Central memory CD4-positive, alpha-beta T cell (primary cell): ENCODE measurements at places on chromosomes 3 and 15.
A peak's percentile ranks its signal among the peaks of the same experiment; 100 is the strongest.

DNA sequence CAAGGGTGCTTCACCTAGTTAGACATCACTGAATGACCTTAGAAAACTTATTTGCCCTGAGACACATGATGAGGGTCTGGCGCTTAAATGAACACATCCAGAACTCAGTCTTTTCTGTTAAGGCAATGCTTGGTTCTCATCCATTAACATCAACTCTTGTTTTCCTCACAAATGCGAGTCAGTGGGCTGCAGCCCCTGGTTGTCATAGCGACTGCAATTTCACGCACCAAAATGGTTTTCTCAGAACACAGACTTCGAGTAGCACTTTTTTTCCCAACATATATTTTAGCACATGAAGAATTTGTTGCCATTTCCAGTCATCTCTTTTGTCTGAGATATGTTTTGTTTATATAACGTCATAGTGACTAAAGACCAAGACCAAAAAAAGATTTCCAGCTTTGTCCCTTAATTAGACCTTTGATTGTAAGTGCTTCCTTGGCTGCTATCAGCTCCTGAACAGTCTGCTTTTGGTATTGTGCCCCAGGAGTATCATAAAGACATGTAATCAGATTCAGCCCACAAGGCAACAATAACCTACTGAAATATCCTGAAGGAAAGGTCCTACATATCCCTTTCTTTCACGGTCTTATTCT lies 68.5 kb downstream of the GPR176 start:
- no peak for DNase-seq

DNA sequence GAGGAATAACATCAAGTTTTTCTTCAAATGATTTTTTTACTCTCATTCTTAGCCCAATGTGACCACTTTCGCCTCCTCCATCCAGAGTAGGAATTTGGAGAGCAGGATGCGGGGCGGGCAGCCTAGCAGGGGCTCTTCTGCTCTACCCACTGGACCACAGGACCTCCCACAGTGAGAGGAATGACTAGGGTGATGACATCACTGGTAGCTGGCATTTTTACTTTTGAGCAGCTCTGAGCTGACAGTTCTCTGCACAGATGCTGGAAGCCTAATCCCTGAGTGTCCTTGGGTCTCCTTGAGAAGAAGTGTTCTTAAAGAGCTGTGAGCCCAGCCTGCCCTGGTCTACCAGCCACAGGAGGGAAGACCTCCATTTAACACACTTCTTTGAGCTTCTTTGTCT lies 1.4 kb upstream of the HCN4 start:
- DNase-seq: no peak

GRCh38 chr3:175956964-175957363 lies 1097.8 kb downstream of the NAALADL2 start:
- DNase-seq: no peak

DNA sequence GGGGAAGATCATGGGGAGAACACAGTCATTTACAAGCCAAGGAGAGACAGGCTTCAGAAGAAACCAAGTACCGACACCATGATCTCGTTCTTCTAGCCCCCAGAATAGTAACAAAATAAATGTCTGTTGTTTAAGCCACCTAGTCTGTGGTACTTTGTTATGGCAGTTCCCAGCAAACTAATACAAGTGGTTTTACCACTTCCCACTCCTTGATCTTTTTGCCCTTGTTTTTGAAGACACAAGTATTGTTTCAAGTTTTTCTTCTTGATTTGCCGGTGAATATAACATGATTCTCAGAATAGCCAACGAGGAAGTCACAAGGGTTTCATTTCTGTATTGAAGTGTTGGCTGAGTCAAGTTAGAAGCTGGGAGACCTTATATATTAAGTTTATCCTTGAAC lies 220.3 kb downstream of the SOX2 start:
- no peak for DNase-seq

DNA sequence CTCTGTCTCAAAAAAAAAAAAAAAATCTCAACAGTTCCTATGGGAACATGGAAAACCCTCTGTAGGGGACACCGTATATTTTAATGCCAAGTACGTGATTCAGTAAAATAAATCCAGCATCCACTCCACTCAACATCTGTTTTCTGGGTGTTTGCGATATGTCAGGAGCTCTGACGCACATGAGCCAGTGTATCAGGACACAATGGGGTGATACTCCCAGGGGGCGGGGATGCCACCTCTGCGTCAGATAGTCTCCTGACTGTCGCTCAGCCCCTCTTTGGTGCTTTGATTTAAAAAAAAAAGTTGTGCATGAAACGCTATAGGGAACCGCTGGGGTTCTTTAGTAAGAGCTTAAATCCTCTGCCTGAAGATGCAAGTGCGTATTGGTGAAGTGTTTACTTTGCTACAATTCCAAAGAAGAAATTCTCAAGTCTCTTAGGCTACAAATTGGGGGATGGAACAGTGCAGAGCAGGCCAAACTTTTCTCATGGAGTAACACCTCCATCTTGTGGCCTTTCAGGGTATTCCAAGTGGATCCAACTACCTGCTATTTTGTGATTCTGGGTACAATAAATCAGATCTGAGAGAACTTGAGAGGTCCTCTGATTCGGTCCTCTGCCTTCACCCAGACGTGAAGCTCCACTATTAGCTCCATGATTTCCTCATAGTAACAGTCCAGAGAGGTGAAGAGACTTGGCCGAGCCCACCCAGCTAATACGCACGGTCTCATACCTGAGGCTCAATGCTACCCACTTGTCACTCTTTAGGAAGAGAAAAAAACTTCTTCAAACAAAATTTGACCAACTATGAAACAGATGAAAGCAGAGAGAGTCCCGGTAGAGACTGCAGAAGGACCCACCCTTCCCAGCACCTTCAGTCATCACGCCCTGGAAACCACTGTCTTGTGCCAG lies 9.3 kb upstream of the NR2E3 start:
- DNase-seq: no peak

DNA sequence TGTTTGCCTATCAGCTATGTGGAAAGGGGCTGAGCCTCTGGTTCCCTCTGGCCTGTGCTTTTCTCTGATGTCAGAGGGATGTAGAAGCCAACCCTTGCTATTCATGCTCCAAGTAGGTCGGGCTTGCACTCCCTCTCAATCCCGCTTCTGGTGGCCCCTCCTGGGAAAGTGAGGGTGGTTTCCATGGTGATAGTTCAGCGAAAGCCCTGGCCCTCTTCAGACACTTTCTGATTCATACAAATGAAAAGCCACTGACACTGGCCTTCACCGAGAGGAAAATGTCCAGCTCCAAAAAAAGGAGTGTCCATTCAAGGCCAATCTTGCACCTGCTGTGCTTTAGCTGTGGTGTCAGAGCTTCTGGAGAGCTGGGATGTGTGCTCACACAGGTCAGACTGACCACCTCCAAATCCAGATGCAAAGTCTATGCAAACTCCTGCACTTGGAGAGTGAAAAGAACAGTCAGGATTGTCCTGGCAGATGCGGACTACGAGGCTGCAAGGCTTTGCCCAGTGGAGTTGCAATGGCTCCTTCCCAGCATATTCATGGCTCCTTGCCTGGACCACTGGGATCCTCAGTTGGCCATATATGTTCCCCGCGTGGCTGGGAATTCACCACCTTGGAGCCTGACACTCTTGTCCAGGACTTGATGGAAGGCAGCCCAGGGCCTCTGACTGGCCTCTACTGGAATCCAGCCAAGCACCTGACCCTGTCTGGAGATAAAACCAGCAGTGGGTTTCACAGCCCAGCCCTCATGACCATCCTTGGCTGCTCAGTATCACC lies 96.6 kb downstream of the CEMIP start:
- DNase-seq: no peak

- no peak for DNase-seq
Measured at GRCh38 chr3:54853573-54854404, 74.1 kb downstream of the LRTM1 start.

DNA sequence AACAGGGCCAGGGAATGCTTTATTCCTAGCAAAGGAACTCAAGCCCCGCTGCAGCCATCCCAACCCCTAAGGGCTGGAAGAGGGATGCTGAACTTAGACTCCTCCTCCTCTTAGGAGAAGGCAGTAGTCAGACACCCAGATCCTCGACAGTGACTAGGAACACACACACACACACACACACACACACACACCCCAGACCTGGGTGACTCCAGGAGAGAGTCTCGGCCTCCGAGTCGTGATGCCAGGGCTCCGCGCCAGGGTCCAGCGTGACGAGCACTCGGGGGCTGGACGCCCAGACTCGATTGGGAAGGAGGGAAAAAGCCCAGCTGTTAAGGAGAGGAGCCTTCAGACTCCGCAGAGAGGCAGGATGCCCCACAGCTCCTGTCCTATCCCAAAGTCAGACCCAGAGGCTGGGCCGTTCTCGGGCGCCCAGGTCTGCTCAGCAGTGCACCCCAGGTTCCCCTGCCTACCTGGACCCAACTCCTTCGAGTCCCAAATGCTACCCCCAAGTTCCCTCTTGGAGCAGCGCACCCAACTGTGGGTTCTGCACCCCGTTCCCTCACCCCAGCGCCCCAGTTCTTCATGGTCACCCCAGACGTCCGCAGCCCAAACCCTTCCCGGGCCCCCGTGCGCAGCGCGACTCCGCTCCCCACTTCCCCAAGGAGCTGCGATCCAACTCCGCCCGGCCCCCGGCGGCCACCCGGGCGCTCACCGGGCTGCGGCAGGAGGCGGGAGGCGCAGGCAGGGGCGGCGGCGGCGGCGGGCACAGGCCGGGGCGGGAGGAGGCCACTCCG lies 421 bp downstream of the BMF start:
- no peak for DNase-seq

GRCh38 chr3:56890448-56891091 lies 88.8 kb upstream of the ARHGEF3 start:
- DNase-seq: peak; percentile 43

- DNase-seq: no peak
Measured at GRCh38 chr3:87025661-87026645, 35.0 kb upstream of the VGLL3 start.

DNA sequence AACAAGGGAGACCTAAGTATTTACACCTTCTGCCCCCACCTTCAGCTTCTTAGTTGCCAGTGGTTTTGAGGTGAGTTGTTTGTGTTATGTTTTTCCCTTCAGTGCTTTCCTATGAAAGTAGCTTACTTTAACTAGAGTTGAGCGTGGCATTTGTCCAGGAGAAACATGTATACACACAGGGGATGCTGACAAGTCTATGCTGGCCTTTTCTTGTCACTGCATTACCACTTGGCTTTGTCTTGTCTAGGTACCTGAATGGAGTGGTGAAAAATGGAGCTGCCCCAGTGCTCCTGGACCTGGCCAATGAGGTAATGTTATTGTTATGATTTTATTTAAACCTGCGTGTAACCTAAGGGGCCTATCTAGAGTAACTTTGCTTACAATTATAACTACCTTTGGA lies 74.4 kb downstream of the CDIN1 start:
- DNase-seq: no peak

- DNase-seq: no peak
Measured at GRCh38 chr3:58989163-58989562, 60.7 kb downstream of the CFAP20DC start.

DNA sequence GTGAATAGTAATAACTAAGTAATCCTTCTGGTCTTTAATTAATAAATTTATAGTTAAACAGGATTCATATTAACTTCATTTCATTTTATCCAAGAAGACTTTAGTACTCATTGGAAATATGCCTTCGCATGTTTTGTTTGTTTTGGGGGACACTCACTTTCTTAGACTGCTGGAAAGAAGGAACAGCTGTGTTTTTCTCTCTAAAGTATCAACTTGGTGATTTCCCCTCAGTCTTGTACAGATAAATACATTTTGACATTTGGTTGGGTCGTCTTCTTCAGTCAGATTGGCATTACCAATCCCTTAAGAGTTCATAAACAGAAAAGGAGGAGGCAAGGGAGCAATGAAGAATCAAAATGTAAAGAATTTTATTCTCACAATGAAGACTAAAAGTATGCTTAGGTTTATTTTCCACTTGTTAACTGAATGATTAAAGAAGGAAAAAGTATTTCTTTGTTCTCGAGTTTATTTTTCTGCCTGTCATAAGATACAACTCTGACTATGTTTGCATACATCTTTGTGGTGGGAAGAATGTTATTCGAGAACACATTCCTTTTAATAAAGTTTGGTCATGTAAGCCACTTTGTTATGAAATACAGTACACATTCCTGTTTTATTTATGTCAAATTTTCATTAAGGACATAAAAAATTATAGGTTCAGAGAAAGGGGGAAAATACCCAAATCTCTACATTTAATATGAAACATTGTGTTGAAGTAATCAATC lies 140.2 kb downstream of the GMNC start:
- no peak for DNase-seq

GRCh38 chr3:45497963-45498362 lies 96.6 kb upstream of the LIMD1 start:
- peak; percentile 36 for DNase-seq

GRCh38 chr3:103006526-103007183 lies 571.8 kb downstream of the ZPLD1 start:
- no peak for DNase-seq

GRCh38 chr3:114508208-114508607 lies 214.4 kb downstream of the TIGIT start:
- DNase-seq: no peak

- no peak for DNase-seq
Measured at GRCh38 chr15:45641374-45641781, 6.5 kb downstream of the SQOR start.

GRCh38 chr15:64987136-64987535 lies 2.6 kb downstream of the SPG21 start:
- DNase-seq: no peak

- no peak for DNase-seq
Measured at GRCh38 chr3:102165367-102165766, 269.4 kb upstream of the ZPLD1 start.

DNA sequence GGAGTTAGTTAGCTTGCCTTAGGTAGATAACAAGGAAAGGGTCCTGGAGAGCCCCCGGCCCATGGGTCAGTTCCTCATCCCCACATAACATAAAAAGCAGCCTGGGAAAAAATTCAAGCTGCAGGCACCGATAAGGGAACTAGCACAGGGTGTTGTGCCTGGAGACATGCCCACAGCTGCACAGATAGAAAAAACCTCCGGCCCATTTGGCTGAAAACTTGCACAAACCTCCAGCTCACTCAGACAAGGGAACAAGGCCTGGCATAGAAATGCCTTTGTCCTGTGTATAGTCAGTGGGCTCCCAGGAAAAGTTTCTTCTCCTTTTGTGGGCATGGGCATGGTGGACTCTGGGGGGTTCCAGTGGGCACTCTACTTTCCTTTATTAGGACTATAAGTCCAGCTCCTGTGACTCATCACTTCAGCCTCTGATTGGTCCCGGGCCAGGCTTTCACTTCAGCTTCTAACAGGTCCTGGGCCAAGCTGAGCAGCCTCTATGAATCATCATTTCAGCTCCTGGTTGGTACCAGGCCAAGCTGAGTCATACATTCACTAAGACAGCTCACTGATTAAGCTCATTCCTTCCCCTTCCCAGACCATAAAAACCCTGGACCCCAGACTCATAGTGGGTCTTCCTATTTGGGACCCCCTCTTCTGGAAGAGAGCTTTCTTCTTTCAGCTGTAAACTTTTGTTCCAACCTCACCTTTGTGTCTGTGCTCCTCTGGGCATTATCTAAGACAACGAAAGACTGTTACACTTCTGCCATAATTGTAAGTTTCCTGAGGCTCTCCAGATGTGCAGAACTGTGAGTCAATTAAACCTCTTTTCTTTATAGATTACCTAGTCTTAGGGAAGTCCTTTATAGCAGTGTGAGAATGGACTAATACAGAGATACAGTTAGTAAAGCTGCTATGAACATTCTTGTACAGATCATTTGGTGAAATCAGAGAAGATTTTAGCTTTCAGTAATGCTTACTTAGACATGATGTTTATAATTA lies 348.0 kb upstream of the DPPA4 start:
- DNase-seq: no peak

GRCh38 chr3:16476636-16477035 lies 36.9 kb downstream of the RFTN1 start:
- peak; percentile 27 for DNase-seq
